Stimulated activated CD4-positive, alpha-beta T cell treated with anti-CD3 and anti-CD28 coated beads, Interleukin-4, amount 100 ng/mL, for 1 hour (primary cell): ENCODE measurements at places on chromosomes 13 and 19.
A peak's percentile ranks its signal among the peaks of the same experiment; 100 is the strongest.

DNA sequence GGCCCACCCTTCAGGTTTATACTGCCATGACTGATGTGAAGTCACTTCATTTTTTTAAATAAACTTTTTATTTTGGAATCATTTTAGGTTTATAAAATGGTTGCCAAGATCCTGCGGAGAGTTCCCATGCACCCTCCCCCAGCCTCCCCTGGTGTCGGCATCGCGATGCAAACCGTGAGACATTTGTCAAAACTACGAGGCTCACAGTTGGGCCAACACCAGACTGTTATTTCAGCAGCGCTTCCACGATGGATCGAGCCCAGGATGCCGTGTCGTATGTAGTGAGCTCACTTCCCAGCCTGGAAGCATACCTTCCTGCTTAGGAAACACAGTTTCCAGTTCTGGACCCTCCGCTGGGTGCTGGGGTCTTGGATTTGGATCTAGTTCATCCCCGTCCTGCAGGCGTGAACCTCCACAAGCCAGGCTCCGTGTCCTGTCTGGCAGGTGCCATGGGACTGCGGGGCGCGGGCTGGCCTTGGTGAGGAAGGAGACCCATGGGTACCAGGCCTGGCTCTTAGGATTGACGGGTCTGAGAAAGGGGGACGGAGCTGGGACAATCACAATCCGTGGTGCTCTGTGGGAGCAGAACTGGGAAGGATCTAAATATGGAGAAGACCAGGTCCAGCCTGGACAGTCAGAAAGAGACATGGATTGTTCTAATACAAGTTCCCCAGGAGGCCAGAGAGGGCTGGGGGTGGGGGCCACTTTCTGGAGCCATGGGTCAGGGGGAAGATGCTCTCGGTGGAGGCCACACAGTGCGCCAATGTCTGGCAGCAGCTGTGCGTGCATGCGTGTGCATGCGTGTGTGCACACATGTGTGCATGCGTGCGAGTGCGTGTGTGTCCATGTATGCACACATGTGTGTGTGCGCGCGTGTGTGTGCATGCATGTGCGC, 2.4 kb upstream of the SBK2 start:
- DNase-seq, result no peak

DNA sequence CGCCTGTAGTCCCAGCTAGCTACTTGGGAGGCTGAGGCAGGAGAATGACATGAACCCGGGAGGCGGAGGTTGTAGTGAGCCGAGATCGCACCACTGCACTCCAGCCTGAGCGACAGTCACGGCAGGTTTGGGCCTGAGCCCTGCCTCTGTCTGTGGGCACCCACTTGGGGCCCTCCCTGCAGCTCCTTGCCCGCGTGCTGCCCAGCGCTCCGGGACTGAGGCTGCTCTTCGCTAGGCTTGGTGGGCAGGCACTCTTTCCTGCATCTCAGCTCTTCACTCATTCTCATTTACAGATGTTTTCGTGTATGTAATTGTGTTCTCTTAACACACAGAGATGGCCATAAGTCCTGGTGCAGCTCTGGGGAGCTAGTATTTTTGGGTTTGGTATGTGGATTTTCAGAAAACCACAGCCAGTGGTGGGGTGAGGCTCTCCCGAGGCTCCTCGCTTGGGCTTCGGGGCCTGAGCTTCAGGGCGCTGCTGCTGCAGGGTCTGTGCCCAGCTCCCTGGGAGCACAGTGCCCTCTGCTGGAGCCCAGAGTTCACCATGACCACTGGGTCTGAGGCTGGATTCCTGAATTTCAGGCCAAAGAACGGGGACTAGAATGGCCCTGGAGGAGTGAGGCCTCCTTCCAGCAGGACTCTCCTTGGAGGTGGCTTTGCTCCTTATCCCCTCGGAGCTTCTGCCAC, 15.2 kb downstream of the UPF1 start:
- peak; percentile 72 for DNase-seq

GRCh38 chr19:21604951-21605476, 99.6 kb downstream of the ZNF429 start:
- no peak for DNase-seq

DNA sequence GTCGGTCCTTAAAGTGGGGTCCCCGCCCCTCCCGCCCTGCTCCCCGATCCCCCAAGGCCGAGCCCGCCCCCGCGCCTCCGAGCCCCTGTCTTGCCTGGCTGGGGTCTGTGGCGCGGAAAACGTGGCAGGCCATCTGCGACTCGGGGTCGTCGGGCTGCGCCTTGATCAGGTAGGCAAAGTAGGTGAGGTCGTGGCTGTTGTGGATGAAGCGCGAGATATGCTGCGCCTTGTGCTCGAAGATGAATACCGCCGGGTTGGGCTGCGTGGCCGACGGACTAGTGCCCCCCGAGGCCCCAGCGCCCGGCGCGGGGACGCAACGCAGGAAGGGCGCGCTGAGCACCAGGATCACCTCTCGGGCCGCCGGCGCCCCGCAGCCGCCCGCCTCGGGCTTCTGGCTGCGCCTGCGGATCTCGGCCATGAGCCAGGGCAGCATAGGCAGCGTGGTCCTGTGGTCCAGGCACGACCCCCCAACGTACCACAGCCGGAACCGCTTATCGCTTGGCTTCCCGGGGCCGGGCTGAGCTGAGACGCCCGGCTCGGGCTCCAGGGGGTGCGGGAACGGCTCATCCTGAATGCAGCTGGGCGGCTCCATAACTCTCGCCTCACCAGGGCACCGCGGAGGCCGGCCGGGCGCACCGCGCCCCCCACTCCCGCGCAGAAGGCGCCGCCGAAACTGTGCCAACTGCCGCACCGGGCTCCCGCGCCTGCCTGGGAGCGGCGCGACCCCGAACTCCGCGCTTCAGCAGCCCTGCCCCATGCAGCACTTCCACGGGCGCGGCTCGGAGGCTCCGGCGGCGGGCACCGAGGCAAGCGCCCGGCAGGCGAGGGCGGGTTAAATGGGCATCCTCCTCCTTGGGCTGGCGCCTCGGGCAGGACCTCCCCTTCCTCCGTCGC, 546 bp downstream of the TBC1D4 start:
- peak; percentile 19 for DNase-seq

DNA sequence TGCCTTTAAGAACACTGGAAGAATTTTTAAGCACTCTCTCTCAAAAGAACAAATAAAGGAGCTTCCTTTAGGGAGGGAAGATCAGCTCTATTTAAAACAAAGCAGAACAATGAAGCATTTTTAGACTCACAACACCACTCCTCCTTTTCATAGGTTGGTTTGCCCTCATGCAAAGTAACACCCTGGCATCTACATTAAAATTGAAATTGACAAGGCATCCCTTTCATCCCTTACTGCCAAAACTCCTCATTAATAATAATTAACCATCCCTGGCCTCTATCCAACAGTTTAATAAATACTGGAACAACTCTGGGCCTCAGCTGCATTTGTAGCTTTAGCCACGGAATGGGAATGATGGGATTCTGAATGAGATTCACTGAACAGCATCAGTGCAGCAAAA, 929.1 kb downstream of the PCDH9 start:
- no peak for DNase-seq

DNA sequence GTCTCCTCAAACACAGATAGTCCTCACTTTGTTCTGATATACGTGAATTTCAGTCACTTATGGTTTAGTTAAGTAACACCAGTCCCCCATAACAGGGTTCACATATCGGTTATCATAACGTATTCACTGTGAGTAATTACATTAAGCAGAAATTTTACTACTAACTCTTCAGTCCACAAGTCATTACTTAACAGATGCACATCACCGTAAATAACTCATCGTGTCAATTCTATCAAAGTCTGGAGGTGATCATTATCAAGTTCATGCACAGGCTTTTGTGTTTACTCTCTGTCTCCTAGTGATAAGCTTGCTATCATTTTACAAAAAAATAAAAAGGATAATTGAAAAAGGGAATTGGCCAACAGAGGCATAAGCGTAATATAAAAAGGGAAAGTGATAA, 287.4 kb upstream of the ATXN8OS start:
- DNase-seq, result no peak
